Stimulated activated CD8-positive, alpha-beta memory T cell treated with anti-CD3 and anti-CD28 coated beads, Interleukin-15, amount 100 ng/mL, for 48 hours (primary cell): ENCODE measurements at places on chromosomes 4 and X.

- no peak for DNase-seq
Measured at GRCh38 chrX:119095936-119096335, 23.1 kb downstream of the CT47C1 start.

- DNase-seq = no peak
Measured at GRCh38 chr4:153579872-153580271, 104.2 kb upstream of the TLR2 start.

DNA sequence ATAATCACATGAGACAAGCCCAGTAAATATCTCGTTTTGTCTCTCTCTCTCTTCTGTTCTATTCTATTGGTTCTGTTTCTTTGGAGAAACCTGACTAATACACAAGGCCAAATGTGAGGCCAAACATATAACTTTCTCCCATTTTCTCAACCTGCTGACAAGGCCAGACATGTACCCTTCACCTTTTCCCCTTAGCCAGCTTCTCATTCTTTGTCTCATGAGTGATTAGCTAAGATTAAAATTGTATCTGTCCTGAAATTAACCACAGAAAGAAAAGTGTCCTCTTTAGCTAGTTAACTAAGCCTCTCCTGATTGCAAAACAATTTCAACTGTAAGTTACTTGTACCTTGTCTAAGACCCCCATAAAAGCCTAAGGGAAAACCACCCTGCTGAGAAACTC, 18.5 kb upstream of the ADGRA3 start:
- no peak for DNase-seq

GRCh38 chrX:83658731-83659130, 150.6 kb downstream of the POU3F4 start:
- DNase-seq = no peak

DNA sequence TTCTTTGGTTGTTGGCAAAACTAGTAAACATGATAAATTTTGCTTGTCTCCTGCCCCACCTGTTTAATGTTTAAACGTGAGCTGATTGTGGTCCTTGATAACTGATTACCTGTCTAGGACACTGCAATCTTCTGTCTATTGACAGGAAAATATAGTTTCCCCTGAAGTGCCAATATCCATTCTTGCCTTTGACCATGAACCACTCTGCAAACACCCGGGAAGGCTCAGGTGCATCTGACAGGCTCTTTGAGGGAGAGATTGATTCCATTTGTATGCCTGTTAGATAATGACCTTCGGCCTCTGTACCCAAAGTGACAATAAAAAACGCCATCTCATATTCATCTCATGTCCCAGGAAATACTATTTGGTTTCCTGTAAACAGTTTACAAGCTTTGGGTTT, 453.0 kb downstream of the CENPC start:
- no peak for DNase-seq

GRCh38 chrX:54166915-54167314, 16.1 kb downstream of the FAM120C start:
- no peak for DNase-seq
